ENCODE measurements at places on chromosomes 5 and 9. TPM values are rescaled to one million over a fixed set of nuclear protein-coding genes. Genes with fewer than 3 reads are reported as not detected.

Gene NUDT12
- 0.57 TPM for total RNA-seq

Gene ZNF782
- total RNA-seq: 7.1 TPM

Gene DDX4
- not detected for total RNA-seq

Gene ZNF300
- total RNA-seq: 2.2 TPM

Gene SLC22A4
- 0.70 TPM for total RNA-seq

Gene LIX1
- total RNA-seq: not detected

Gene CHMP5
- 23.3 TPM for total RNA-seq

DNA sequence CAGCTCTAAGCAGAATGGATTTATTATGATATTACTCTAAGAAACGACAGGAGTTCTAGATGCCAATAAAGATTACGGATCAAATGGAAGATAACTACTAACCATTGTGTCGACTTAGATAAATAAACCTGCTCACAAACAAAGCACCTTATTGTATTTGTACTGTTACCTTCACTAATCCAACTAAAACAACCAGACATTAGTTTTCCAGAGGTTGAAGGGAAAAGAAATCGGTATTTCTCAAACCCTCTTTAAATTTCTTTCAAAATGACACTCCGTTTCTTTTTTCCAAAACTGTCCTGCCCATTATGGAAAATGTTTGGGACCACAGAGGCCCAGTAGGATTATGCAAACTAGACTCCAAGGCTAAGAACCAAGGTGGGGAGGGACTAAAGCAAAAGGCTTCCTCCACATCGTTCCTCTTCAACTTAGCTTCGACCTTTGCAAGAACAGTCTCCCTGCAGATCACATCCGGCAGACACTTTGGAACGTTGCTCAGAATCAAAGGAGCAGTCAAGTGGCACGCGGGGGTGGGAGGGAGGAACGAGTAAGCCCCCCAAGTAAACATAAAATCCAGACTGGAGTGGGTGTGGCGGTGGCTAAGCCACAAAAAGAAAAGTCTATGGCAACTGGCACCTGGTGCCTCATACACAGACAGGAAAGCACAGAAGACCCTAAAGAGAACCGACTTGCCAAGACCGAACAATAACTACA is 2.7 kb downstream of the MLLT3 start:
- DNase-seq: no peak

GRCh38 chr5:171867786-171868185 is 82.2 kb downstream of the SMIM23 start:
- no peak for DNase-seq

GRCh38 chr9:118121361-118121760 is 417.2 kb downstream of the TLR4 start:
- DNase-seq: no peak

GRCh38 chr9:70392189-70392588 is 22.3 kb downstream of the KLF9 start:
- DNase-seq: no peak

- no peak for DNase-seq
These were observed 612.5 kb downstream of the KIF4B start for GRCh38 chr5:155625897-155626543.

DNA sequence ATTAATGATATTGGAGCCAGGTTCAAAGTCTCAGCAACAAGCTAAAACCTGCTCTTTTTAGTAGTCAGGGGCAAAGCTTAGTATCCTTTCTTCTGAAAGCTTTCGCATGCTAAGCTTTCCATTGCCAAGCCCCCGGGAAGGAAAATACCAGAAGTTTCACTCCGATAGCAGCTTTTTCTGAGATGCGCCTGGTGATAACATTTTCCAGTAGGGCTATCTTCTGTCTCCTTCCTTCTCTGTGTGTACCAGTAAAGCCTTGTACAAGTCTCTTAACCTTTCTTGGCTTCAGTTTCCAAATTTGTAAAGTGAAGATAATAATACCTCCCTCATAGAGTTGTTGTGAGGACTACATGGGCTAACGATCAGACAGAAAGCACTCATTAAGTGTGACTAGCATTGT is 36.7 kb downstream of the DOCK8 start:
- no peak for DNase-seq

- DNase-seq: no peak
These were observed 153.6 kb downstream of the DTWD2 start for GRCh38 chr5:118834710-118835109.

- DNase-seq: no peak
These were observed 320.2 kb upstream of the NREP start for GRCh38 chr5:112077180-112077579.

Data from T-helper 17 cell (primary cell).